ENCODE measurements at places on chromosomes 13 and 19. TPM values are rescaled to one million over a fixed set of nuclear protein-coding genes. Genes with fewer than 3 reads are reported as not detected.

Gene CYP2F1
- not detected for total RNA-seq

Gene TSKS
- not detected for total RNA-seq

Gene NOSIP
- 46.8 TPM for total RNA-seq

Gene ONECUT3
- total RNA-seq, result not detected

Gene KIR2DL4
- not detected for total RNA-seq

Gene KLF2
- total RNA-seq, result 8.4 TPM

Gene IER2
- total RNA-seq, result 36.2 TPM

Gene ZNF234
- 10.6 TPM for total RNA-seq

Gene KLK12
- total RNA-seq, result not detected

Gene DENND1C
- not detected for total RNA-seq

Gene ODAD3
- 0.36 TPM for total RNA-seq

Gene VSTM1
- not detected for total RNA-seq

Gene SUGP2
- 39.1 TPM for total RNA-seq

Gene TNFSF13B
- total RNA-seq, result 3.6 TPM

Gene WBP4
- 8.4 TPM for total RNA-seq

Gene LGALS7B
- total RNA-seq, result 0.97 TPM

Gene TGFB1
- 16.2 TPM for total RNA-seq

Measured in hair follicle dermal papilla cell (primary cell).